ENCODE measurements at places on chromosomes 2 and 18.

DNA sequence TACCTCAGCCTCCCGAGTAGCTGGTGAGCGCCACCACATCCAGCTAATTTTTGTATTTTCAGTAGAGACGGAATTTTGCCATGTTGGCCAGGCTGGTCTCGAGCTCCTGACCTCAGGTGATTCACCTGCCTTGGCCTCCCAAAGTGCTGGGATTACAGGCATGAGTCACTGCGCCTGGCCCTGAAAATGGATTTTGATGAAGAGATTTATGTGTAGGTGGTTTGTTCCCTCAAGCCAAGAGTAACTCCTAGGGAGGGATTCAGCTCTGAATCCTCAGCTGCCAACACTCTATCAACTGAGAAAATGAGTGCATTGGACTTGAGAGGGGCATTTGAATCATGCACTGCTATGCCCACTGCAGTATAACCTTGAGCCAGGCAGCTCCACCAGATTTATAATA, 17.5 kb upstream of the LIPG start:
- no peak for DNase-seq

GRCh38 chr2:134253804-134254203, at the start of gene MGAT5:
Gene MGAT5, plus strand, starts transcription at chr2:134254072. Its CDS starts 332 bp downstream, at chr2:134254404.
- DNase-seq = no peak

- no peak for DNase-seq
These were observed 8.7 kb downstream of the TFCP2L1 start for GRCh38 chr2:121276341-121276740.

GRCh38 chr2:42359965-42360483, 993 bp downstream of the COX7A2L start:
- no peak for DNase-seq

- no peak for DNase-seq
These were observed 62.1 kb upstream of the TCF7L1 start for GRCh38 chr2:85071096-85071495.

GRCh38 chr18:8673256-8674209, 31.8 kb upstream of the MTCL1 start:
- no peak for DNase-seq
